ENCODE measurements at places on chromosomes 4 and X.

- no peak for DNase-seq
Measured at GRCh38 chr4:8555716-8556115, 24.5 kb upstream of the GPR78 start.

DNA sequence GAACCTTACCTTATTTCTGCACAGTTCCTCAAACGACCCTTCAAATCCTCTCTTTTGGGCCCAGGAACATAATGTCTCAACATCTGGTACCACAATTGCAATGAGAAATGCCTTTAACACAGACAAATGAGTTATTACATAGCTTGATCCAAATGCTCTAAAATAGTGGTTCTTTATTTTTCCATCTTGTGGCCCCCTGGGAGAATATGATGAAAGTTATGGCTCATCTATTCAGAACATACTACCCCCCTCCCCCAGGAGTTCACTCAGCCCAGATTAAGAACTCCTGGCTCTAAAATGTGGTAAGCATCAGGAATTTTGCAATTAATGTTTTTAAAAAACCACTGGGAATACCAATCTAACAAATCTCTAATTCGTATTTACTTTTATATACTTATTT, 23.9 kb upstream of the CENPU start:
- DNase-seq = no peak

GRCh38 chr4:25368315-25368714, 8.7 kb upstream of the ANAPC4 start:
- DNase-seq = no peak

DNA sequence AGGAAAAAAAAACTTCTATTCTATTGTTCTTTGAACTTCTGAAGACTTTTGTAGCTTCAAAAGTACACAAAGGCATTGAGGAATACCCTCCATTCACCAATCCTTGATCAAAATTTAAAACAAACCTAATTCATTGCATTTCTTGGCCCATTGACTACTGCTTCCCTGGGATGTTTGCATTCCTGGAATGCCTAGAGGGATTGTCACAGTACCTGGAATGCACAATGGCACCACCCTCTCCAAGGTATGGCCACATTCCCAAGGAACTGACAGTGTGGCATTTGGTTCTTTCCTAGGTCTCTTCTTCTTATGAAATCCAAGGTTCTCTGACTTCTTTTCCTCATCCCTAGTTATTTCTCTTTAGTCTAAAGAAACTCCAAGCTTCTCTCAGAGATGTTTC, 600.7 kb downstream of the CCSER1 start:
- DNase-seq = no peak

Measured in stimulated activated CD8-positive, alpha-beta memory T cell treated with anti-CD3 and anti-CD28 coated beads, Interleukin-4, amount 100 ng/mL, for 4 hours (primary cell).